ENCODE measurements at places on chromosomes 3 and 15.

DNA sequence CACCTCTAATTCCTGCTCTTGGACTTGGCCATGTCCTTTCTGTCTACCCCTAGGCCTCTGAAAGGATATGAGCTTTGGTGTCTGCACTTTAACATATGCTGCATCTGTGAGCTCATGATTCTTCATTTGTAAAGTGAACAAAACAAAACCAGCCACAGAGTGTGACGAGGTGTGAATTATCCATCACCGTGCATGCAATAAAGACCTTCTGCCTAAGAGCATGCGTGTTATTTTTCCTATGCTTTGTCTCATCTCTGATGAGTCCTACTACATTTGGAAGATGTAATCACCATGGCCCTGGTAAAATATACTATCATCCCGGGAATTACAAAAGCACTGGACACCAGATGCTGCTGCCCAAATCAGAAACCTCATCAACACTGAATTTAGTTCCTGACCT is 103.5 kb upstream of the KCNAB1 start:
- DNase-seq = no peak

- DNase-seq = no peak
Measured at GRCh38 chr3:155079468-155079745, 712 bp upstream of the MME start.

DNA sequence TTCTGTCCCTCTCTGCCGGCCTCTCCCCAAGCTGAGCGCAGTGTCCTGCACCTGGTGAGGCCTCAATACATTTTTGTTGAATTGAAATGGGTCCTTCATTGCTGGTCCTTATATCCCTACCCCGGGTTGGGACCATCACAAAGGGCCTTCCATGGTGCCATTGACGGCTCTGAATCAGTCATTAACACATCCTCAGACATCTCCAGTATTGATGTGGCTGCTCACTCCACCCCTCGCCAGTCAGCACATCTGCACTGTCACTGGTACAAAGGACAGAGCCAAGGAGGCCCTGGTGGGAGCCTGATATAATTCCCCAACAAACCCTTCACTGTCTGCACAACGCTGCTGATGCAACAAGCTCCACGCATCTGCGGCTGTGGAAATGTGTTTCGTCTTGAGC is 191.6 kb upstream of the TOPAZ1 start:
- DNase-seq = no peak

DNA sequence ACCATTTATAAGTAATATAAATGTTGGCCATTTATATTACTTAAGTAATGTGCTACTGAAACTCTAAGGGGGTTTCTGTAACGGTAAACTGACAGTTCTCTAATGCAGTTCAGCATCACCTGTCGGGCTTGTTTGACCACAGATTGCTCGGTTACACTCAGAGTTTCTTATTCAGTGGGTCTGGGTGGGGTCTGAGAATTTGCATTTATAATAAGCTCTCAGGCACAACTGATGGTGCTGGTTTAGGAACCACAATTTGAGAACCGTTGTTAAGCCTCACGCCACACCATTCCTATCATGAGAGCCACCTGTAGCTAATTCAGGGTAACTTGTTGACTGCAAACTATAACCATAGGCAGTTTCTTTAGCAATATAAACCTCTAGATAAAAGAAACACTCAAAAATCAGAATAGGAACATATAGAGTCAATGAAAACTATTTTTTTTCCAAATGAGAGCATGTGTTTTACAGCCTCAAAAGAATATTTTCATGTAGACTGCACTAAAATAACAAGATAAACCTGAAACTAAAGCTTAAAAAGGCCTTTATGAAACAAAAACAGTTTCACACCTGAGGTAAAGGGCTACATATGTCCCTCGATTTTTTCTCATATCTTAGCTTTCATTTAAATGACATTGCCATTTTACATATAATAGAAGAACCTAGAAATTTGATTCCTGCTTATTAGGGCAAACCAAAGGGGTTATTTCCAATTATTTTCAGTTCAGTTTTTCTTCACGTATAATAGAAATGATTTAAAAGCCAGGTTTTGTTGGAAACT is 604.8 kb downstream of the UNC13C start:
- no peak for DNase-seq

DNA sequence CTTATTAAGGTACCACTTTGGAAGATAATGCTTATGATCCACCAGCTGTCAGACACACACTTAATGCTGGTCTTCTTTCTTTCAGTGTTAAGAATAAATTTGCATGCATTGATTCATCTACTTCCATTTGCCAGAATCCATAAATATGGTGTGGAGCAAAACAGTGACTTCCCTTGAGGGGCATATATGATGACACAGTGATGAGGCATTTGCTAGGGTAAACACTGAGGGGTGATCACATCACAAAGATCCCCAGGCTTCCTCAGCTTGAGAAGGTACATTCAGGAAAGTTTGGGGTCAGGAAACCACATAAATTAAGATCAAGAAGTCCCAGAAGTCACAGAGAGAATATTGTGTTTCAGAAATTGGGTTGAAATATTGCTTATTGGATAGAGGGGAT is 9.9 kb upstream of the ZBED2 start:
- DNase-seq = no peak

GRCh38 chr15:66882251-66883020 is 180.4 kb downstream of the SMAD6 start:
- no peak for DNase-seq

DNA sequence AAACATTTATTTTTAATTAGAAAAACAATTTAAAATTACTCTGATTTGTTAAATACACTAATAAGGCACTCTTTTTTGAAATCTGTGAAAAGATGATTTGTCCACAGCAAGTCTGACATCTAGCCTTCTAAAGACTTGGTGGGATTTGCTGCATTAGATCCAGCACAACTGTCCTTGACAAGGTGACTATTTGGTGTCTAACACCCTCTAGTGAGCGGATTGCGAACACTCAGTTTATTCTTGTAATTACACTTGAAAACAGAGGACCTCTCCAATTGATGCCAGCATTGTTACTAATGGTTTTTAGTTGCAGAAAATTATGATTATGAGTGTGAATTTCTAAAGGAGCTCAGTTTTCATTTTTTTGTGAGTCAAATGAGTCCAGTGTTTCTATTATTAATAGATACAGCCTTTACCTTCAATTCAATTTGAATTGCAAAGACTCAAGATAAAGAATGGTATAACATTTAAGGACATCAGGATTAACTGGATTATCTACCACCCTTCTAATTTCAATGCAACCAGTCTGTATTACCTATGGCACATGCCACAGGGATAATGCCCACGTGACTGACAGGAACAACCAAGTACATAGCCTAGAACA is 29.7 kb upstream of the STRIT1 start:
- DNase-seq = peak; percentile 43

DNA sequence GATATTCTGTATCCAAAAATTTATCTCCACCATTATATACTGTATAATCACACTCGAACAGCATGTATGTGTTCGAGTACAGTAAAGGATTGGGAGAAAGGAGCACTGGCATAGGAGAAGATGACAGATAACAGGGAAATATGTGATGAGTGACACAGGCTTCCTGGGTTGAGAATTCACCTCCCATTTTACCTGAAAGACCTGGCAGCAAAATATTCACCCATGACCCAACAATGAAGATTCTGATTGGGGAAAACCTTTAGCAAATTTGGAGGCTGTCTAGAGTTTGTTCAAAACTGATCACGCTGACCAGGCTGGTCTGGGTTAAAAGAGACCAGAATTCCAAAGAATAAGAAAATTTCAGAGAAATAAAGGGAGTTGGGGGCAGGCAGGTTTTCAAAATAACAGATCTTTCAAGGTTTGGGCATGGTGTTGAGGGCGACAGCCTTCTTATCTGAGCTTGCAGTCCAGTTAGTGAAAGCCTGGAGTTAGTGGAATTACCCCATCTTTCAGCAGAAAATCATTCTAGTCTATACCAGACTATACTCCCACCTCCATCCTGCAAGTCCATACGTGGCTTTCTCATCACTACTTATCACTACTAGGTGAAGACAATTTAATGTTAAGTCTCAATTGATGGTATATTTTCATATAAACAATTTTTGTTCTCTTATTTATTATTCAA is 42.8 kb upstream of the RSL24D1 start:
- DNase-seq = no peak

- no peak for DNase-seq
Measured at GRCh38 chr3:103085465-103085864, 650.6 kb downstream of the ZPLD1 start.

- DNase-seq = no peak
Measured at GRCh38 chr15:50183112-50183794, 1.3 kb downstream of the SLC27A2 start.

- no peak for DNase-seq
Measured at GRCh38 chr15:77637851-77638692, 5.4 kb upstream of the LINGO1 start.

DNA sequence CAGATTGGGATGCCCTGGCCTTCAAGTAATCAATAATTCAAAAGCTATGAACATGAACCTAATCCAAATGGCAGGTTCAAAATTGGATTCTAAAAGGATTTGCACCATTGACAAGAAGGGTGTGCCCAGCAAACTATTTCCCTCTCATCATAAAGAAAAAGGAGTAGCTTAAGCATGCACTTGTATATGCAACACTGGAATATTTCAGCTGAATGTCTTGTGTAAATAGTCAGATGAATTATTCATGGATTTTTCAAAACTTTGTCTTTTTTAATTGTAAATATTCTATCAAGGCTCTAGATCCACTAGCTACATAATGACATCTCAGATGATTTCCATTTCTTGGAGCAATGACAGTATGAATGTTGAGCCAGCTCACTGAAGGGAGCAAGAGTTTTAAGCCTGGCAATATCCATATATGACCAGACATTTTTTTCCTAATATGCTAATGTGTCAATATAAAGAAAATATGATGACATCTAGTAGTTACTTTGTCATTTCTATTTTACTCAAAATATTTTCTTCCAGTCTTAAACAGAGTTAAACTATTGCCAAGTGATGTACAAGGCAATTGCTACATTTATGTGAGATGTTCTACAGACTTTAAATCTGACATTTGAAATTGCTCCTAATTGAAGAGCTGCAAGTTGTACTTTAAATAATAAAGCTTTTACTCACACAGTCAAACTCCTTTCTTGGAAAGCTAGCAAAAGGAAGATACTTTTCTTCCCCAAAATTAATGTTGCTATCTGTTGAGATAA is 230.5 kb upstream of the AGTR1 start:
- DNase-seq = no peak

DNA sequence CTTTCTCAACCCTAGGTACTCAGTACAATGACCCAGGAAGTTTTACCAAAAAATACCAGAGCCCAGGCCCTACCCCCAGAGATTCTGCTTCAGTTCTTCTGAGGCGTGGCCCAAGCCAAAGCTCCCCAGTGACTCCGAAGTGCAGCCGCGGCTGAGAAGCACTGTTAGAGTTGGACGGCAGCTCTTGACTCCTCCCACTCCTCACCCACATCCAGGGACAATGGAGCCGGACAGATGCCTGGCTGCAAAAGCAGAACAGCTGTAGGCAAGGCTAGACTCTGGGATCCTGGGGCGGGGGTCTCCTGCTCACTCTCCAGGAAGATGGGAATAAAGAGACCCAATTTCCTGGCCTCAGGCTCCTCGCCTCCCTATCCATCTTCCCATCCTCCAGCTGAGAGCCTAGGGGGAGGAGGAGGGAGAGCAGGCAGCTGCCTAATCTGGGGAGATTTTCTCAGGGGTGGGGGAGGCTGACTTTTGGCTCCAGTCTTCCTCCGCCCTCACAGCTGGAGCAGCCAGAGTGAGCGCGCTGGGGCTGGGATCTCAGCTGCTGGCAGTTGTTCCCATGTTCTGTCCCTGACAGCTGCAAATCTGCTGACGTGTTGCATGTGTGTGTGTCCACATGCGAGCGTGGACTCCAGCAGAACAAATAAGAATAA is 223.8 kb downstream of the OPA1 start:
- DNase-seq = no peak

- DNase-seq = no peak
Measured at GRCh38 chr3:155026999-155027591, 53.0 kb upstream of the MME start.

GRCh38 chr3:32366638-32367397 is 24.8 kb upstream of the CMTM7 start:
- no peak for DNase-seq

DNA sequence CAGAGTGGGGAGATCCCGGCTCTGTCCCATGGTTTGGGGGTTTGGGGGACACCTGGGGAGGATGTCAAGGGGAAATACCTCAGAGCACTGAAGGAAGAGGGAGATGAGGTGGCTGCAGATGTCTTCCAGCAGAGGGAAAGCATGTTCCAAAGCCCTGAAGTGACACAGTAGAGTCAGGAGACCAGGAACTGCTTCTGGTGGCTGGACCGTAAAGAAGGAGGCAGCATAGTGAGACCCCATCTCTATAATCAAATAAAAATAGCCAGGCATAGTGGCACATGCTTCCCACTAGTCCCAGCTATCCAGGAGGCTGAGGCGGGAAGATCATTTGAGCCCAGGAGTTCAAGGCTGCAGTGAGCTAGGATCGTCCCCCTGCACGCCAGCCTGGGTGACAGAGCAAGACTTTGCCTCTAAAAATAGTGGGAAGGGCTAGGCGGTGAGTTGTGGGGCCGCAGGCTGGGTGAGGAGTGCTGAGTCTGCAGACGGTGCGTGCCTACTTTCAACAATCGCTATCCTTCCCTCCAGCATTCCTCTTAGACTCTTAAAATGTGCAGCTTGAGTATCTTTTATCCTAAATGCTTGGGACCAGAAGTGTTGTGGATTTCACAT is 26.2 kb downstream of the HES1 start:
- no peak for DNase-seq

GRCh38 chr15:80556694-80557367 is 138.3 kb upstream of the ABHD17C start:
- DNase-seq = no peak

DNA sequence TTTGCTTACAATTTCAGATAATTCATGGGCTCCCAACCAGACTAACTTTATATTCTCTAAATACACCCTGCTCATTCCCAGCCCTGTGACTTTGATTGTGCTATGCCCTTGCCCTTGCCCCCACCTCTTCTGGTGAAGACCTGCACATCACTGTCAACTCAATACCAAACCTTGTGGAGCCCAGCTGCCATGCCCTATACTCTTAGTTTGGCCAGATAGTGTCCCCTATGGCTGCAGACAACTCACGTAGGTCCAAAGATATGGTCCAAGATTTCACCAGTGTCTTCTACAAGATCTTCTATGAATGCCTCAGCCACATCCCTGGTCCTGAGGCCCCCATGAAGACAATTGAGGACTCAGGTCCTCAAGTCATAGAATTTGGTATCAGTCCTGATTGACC is 118.3 kb upstream of the EIF1B start:
- no peak for DNase-seq

DNA sequence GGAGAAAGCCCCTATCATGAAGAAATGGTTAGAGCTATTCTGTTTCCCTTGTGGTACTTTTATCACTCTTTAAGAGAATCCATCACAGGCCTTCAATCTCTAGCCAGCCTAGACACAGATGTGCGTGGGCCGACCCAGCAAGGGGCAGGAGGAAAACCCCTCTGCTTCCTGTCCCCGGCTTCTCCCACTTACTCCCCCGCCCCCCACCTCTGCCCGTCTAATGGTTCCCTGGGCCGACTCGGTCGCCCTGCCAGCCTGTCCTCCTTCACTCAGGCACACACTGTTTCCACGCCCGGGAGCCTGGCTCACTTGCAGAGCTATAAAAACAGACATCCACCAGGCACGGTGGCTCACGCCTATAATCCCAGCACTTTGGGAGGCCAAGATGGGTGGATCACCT is 58.3 kb upstream of the TFRC start:
- no peak for DNase-seq

- DNase-seq = no peak
Measured at GRCh38 chr15:51097553-51098330, 3.0 kb upstream of the TNFAIP8L3 start.

All from GDM1 (cell line).